ENCODE measurements at places on chromosomes 7 and 10. TPM values are rescaled to one million over a fixed set of nuclear protein-coding genes. Genes with fewer than 3 reads are reported as not detected.

Gene TRIM50
- total RNA-seq, result not detected

Gene ETV1
- 0.44 TPM for total RNA-seq

Gene EXOC4
- 73.7 TPM for total RNA-seq

- DNase-seq, result no peak
These were observed 20.6 kb downstream of the HYAL4 start for GRCh38 chr7:123865517-123866117.

DNA sequence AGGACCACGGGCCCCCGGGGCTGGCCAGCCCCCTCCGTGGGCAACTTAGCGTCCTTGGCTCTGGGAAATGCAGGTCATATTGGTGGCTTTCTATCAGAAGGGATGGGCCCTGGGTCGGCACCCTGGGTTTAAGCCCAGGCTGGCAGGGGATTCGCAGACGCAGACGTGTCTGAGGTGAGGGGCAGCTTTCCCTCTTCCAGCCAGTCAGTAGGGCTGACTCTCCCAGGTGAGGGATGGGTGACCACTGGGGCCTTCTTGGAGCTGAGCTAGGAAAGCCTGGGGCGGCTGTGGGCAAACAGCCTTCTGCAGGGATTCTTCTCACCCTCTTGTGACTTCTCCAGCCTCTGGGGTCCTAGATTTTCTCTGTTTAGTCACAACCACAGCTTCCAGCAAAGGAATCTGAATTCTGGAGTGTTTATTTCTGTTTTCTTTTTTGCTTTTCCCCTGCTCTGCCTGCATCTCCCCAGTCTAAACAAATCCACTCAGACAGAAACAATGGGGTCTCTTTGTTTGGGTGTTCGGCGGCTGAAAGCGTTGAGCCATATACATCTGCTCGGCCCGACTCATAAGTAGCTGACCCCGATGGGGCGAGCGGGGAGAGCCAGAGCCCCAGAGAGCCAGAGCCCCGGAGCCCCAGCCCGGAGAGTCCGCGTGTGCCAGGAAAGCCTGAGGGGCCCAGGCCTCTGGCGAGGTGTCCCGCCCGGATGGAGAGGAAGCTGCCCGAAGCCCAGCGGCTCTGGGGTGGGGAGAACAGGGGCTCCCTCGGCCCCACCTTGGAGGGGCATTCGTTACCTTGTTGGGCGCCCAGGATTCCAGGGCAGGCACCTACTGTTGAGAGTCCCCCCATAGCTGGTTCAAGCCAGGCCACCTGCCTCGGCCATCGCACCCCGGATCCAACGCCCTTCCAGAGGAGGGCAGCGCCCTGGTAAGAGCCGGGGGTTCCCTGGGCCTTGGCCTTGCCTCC, 2.0 kb downstream of the MNX1 start:
- no peak for DNase-seq

GRCh38 chr7:47973739-47974138, 5.7 kb downstream of the HUS1 start:
- DNase-seq, result no peak
